ENCODE measurements at places on chromosomes 5 and 9. TPM values are rescaled to one million over a fixed set of nuclear protein-coding genes. Genes with fewer than 3 reads are reported as not detected.

- DNase-seq, result no peak
These were observed 240.2 kb upstream of the ZNF608 start for GRCh38 chr5:124986667-124987066.

DNA sequence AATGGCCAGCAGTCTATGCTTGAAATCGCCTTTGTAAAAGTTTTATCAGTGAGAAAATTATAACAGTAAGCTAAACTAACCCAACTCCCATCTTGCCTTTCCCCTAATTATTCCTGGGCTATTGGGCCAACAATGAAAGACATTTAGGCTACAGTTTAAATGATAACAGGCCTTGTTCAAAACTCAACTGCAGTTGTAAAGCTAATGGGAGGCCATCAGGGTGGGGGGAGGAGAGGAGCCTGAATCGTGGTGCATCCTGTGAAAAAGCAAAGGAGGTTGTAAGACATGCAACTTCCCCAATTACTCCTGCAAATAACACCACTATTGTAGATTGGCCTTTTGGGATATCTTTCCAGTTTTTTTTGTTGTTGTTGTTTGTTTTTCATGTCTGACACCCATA, 53.8 kb downstream of the ACTL7B start:
- DNase-seq, result no peak

GRCh38 chr5:122228728-122229392, 83.2 kb upstream of the SNCAIP start:
- DNase-seq, result no peak

DNA sequence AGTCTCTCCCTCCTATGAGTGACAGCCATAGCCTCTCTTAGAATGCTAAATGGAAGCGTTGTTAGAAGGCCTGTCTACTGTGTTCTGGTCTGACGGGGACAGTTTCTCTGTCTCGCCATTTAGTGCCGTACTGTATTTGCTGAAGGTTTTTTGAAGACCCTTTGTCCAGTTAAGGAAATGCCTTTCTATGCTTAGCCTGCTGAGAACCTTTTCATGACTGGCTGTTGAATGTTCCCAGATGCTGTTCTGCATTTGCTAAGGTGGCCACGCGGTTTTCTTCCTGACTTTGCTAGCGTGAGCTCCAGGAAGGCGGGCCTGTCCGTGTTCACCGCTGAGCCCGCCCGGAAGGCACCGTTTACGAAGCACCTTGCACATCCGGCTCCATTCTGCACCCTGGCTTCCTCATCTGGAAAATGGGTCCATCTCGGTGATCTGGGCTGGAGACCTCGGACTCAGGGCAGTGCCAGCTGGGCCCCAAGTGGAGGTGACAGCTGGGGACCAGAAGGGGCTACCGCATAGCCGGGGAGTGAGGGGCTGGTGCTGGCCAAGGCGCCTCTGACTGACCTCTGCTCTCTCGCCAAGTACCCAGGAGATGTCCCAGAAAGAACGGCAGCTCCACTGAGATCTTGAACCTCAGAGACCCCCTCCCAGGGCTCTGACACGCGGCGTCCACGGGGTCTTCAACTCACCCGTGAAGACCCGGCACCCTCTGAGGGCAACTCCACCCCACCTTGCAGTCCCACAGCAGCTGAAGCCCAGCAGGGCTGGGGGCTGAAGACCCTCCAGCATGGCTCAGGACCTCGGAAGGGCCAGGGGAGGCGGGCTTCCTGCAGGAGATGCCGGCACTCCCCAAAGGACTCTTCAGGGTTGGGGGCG, 52.5 kb upstream of the NKD2 start:
- DNase-seq, result no peak

- DNase-seq, result no peak
These were observed 126.1 kb upstream of the HAND1 start for GRCh38 chr5:154603953-154604679.

DNA sequence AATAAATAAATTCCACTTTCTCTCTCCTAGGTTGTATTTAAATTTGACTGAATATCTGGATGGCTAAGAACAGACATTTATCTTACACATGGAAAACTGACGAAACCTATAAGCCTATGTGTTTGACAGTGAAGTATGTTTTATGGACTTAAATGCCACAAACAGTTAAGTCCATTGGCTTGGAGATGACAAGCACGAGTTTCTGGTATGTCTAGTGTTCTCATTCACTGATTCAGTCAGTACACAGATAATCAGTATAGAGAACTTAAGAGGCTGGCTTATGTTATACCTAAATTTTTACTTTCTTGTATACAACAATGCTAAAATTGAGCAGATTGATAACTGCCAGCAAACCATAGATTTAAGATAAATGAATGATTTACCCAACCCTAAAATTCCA, 38.9 kb downstream of the SNAPC3 start:
- no peak for DNase-seq

DNA sequence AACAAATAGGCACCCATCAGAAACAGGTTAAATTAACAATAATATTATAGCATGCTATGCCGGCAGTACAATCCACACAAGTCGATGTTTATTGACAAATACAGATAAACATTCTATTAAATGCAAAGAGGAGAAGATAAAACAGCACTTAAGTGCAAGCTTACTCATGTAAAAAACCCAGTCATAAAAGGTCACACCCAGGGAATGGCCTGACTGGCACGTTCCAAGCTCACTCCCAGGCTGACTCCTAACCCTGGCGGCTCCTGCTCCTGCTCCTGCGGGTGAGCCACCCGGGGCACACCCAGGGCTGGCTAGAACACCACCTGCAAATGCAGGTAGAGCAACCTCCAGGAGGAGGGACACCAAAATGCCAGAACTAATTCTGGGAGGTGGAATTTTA, 66.9 kb downstream of the SEMA4D start:
- DNase-seq, result no peak

DNA sequence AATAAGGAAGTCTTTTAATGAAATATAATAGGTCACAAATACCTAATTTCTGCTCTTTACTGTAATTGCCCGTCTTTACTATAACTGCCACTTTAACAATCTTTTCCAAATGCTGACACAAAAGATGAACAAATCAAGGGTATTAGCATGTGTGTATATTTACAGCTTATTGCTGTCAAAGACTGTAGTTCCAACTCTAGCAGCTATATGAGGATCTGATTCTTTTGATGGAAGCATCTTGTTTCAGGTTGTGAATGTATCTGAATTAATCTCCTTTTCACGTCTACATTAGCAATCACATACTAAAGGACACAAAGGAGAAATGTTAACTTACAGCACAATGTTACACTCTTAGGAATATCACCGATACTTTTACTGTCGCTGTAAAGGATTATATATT, 27.9 kb downstream of the RFX3 start:
- DNase-seq, result no peak

DNA sequence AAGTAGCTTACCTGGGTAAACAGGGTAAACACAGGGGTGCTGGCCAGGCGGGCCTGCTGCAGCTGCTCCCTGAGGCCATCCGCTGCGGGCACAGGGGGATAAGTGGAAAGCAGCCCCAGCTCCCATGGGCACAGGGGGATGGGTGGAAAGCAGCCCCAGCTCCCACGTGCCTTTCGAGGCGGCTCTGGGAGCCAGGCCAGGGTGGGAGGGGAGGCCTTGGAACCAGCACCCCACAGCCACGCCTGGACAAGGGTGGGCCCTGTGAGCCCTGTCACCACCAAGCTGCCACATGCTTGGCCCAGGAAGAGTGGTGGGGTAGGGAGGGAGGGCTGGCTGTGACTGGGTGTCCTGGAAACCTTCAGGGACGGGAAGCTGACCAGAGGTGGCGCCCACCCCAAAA, 7.8 kb upstream of the CARD9 start:
- no peak for DNase-seq

DNA sequence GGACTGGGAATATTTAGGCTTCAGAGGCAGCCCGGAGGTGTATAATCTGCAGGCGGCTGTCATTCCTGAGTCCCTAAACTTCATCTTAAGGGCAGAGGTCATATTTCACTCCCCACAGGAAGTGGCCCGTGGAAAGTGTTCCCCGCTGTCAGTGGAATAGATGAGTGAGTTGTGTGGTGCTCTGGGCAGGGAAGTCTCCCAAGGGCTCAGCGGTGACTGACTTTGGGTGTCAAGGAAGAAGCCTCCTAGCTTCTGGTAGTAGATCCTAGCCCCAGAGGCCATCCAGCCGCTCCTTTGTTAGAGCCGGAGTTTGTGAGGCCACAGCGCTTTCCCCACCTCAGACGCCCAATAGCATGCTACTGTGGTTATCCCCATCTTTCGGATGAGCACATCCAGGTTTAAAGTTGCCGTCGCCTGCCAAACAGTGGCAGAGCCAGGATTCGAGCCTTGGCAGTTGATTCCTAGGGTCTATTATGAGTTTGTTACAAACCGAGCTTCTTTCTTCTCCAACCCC, 38.9 kb upstream of the TIFAB start:
- DNase-seq, result no peak

DNA sequence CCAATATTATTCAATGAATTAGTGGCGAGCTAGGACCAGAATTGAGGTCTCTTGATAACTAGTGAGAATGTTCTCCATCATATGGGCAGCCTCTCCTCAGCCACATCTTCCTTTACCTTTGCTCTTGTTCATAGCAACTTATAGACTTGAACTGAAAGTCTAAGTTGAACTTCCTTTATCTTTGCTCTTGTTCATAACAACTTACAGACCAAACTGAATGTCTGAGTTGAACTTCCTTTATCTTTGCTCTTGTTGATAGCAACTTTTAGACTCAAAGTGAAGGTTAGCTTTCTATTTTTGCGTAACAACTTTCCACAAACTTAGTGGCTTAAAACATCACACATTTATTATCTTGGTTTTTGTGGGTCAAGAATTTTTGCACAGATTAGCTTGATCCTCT, 146.4 kb upstream of the C9orf72 start:
- DNase-seq, result no peak

DNA sequence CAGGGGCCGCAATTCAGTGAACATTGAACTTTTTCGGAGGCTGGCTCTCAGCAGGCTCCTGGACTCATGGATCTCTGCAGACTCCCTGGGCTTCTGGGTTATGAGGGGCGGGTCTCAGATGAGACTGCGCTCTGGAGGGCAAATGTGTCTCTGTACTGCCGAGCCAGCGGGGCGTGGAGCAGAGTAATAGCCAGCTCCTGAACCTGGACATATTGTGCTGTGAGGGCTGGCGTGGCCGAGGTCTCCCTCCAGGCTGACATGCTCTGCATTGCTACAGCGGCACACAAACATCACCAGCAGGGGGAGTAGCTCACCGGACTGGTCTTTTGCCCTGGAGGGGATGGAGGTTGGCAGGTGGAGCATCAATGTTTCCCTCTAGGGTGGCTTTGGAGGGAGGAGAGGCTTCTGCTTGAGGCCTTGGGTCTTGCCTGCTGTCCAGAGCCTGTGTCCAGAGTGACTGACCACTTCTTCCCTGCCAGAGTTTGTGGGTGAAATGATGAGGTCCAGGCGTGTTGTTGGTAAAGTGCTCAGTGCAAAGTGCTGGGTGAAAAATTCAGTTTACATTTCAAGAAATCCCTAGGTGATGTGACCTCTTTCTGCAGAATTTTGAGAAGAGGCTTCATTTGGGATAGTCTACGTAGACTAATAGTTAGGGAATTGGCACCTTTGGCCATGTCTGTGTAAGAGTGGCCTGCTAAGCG, 10.9 kb upstream of the GADD45G start:
- no peak for DNase-seq

DNA sequence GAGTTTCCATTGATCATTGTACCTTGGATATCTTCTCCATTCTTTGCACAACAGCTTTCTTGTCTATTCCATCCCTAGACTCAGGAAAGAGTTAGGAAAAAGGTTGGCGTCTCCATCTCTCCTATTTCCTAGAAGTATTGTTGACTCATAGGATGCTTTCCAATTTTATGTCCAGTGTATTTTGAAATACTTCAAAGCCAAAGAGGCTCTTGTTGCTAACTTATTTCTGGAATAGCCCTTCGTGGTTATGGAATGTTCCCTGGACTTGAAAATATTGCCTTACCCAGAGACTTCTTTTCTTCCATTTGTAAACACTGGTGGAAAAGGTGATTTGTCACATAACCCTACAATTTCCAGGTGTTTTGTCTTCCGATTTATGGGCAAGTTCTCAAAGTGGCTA, 402.3 kb upstream of the ZNF608 start:
- no peak for DNase-seq

UQCRQ gene
- 98.7 TPM for total RNA-seq

CACFD1 gene
- total RNA-seq, result 15.2 TPM

ANXA2R gene
- total RNA-seq, result 6.0 TPM

GRM6 gene
- total RNA-seq, result not detected

PROB1 gene
- 5.1 TPM for total RNA-seq

DBH gene
- not detected for total RNA-seq

PHF19 gene
- total RNA-seq, result 19.5 TPM

PELO gene
- total RNA-seq, result 23.0 TPM

All from dermis microvascular lymphatic vessel endothelial cell (primary cell).